ENCODE measurements at places on chromosomes 1 and 21. TPM values are rescaled to one million over a fixed set of nuclear protein-coding genes. Genes with fewer than 3 reads are reported as not detected.
A peak's percentile ranks its signal among the peaks of the same experiment; 100 is the strongest.

The ACBD6 gene
- 48.8 TPM for total RNA-seq

The CTSS gene
- total RNA-seq: 36.1 TPM

The UBXN10 gene
- total RNA-seq: 4.9 TPM

The KLHDC8A gene
- not detected for total RNA-seq

The FOXO6 gene
- total RNA-seq: 0.98 TPM

DNA sequence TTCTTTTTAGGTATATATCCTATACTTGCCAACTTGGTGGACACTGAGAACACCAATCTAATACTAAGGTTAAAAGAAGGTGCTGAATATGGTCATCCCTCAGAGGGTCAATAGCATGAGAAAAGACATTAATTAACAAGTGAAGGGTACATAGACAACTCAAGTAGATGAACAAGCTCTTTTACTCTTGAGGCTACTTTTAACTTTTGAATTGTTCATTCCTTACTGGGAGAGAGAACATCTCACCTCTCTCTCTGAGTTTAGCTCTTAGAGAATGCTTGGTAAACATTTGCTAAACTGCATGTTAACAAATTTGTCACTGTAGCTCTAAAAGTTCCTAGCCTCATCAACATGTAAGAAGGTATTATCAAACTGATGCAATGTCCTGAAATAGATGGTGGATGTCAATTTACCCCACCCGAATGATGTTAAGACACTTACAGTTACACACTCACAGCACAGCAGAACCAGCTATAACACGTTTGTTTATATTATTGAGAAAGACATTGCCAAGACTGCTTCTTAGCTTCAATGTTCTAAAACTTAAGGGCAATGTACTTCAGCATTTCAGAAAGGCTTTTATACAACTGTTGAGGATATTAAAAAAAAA is 35.9 kb downstream of the HEATR1 start:
- H3K36me3 ChIP-seq: peaks cover 18% of the 10 kb centered on the region
- no peak overlapping the region for H3K4me3 ChIP-seq
- H3K27ac ChIP-seq: no peak overlapping the region
- no peak for DNase-seq
- no peaks in the 10 kb centered on the region for H3K27me3 ChIP-seq
- no peaks in the 10 kb centered on the region for H3K4me1 ChIP-seq

GRCh38 chr1:7177021-7177420 is 391.8 kb downstream of the CAMTA1 start:
- no peaks in the 10 kb centered on the region for H3K36me3 ChIP-seq
- H3K27ac ChIP-seq: no peak overlapping the region
- DNase-seq: no peak
- no peak overlapping the region for H3K4me3 ChIP-seq

- H3K4me1 ChIP-seq: peaks cover 9% of the 10 kb centered on the region
- peak overlapping the region; percentile 37 for H3K27ac ChIP-seq
- DNase-seq: no peak
- no peaks in the 10 kb centered on the region for H3K27me3 ChIP-seq
- H3K4me3 ChIP-seq: no peak overlapping the region
- no peaks in the 10 kb centered on the region for H3K36me3 ChIP-seq
Observed at GRCh38 chr1:202117898-202118371, 4.8 kb upstream of the GPR37L1 start.

GRCh38 chr1:6448749-6449631 is 17.0 kb downstream of the TNFRSF25 start:
- H3K27me3 ChIP-seq: peaks cover 5% of the 10 kb centered on the region
- H3K36me3 ChIP-seq: no peaks in the 10 kb centered on the region
- peak overlapping the region; percentile 60 for H3K4me3 ChIP-seq
- H3K27ac ChIP-seq: no peak overlapping the region
- DNase-seq: no peak
- H3K4me1 ChIP-seq: no peaks in the 10 kb centered on the region

GRCh38 chr1:117363571-117364048 is 3.6 kb upstream of the MAN1A2 start:
- H3K4me1 ChIP-seq: no peaks in the 10 kb centered on the region
- H3K27me3 ChIP-seq: no peaks in the 10 kb centered on the region
- peak overlapping the region; percentile 45 for H3K27ac ChIP-seq
- no peak overlapping the region for H3K4me3 ChIP-seq
- no peaks in the 10 kb centered on the region for H3K36me3 ChIP-seq

- H3K4me1 ChIP-seq: no peaks in the 10 kb centered on the region
- H3K27me3 ChIP-seq: no peaks in the 10 kb centered on the region
- no peaks in the 10 kb centered on the region for H3K36me3 ChIP-seq
- no peak overlapping the region for H3K4me3 ChIP-seq
Observed at GRCh38 chr1:43143441-43143888, 28.6 kb downstream of the EBNA1BP2 start.

GRCh38 chr1:69305621-69306020 is 262.1 kb upstream of the LRRC7 start:
- H3K27me3 ChIP-seq: no peaks in the 10 kb centered on the region
- H3K4me3 ChIP-seq: no peak overlapping the region
- DNase-seq: no peak
- no peak overlapping the region for H3K27ac ChIP-seq

DNA sequence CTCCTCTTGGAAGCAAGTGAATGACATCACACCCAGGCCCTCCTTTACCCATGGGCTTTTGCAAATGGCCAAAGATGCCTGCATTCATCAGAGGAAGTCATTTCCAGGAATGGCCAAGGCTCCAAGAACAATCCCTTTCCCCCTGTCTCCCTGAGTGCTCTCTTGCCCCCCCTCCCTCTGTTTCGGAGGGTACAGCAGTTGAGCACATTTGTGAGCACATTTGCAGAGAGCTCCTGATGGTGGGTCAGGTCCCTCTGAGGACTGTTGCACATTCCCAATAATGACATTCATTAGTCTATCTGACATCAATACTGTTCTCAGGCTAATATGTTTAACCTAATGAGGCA is 113.4 kb downstream of the MATN1 start:
- DNase-seq: no peak
- no peaks in the 10 kb centered on the region for H3K36me3 ChIP-seq
- no peak overlapping the region for H3K4me3 ChIP-seq
- no peaks in the 10 kb centered on the region for H3K4me1 ChIP-seq
- H3K27me3 ChIP-seq: no peaks in the 10 kb centered on the region
